Central memory CD4-positive, alpha-beta T cell (primary cell): ENCODE measurements at places on chromosomes 3 and 15.

GRCh38 chr15:84594617-84595290 is 6.1 kb upstream of the ZSCAN2 start:
- no peak for DNase-seq

GRCh38 chr3:125605756-125606155 is 10.5 kb upstream of the OSBPL11 start:
- no peak for DNase-seq

DNA sequence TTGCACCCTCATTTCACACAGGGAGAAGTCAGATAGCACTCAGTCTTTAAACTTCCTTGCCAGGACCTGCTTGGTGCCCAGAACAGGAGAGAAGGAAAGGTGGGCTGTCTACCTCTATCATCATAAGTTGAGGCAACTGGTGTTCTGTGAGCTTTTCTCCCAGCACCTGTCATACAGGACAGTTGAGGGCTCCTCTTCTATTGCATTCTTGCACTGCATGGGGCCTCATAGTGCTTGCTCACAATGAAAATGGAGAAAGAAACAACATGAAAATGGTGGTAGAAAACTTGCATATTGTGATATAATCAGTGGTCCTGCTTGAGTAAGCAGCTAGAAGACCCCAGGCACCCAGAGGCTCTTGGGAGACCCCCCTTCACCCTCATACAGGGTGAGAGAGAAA is 311.7 kb upstream of the GOLIM4 start:
- no peak for DNase-seq

DNA sequence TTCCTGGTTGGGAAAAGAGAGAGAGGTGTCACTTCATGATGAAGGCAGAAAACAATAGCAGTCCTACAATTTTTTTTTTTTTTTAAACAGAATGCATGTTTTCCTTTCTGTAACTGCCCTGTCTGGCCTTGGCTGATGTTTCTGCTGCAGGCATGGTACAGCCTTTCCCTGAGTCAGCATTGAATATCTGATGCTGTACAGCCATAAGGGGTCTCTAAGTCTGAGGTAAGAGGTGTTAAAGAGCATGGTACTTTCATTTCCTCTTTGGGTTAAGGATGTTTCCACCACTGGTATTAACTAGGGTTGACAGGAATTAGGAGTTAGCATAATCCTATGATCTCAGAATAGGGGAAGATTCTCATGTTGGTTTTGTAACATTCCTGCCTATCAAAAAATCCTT is 147.4 kb downstream of the CHST2 start:
- no peak for DNase-seq

- no peak for DNase-seq
Observed at GRCh38 chr3:128385080-128385832, 81.4 kb downstream of the DNAJB8 start.
